ENCODE measurements at places on chromosomes 7 and 10.

DNA sequence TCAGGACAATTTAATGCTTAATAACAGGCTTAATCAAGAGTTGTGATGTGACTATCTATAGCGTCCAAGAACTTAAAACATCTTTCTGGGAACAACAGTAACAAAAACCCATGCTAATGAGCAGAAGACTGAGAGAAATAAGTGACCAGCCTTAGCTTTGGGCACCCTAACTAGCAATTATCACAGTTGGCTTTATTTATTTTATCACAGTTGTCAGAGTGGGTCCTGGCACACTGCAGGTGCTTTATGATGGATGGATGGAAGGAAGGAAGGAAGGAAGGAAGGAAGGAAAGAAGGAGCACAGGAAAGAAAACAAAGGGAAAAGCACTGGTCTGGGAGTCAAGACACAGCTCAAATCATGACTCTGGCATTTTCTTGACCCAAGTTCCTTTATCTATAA lies 181.1 kb downstream of the SKAP2 start:
- DNase-seq: no peak

DNA sequence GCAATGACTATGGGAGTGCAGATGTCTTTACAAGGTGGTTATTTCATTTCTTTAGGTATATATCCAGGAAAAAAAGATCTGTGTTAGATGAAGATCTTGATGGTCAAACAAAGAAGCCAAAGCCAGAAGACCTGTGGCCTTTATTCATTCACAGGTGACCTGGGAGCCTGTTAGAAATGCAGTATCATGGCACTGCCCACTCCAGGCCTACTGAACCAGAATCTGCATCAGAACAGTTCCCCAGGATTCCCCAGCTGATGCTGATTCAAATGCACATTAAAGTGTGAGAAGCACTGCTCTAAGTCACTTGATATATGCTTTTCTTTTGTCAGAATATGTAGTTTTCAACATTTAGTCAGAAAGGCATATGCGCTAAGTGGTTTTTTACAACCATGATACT lies 251.1 kb downstream of the IPMK start:
- no peak for DNase-seq

GRCh38 chr7:22827563-22827962 lies 4.9 kb upstream of the TOMM7 start:
- DNase-seq: no peak

DNA sequence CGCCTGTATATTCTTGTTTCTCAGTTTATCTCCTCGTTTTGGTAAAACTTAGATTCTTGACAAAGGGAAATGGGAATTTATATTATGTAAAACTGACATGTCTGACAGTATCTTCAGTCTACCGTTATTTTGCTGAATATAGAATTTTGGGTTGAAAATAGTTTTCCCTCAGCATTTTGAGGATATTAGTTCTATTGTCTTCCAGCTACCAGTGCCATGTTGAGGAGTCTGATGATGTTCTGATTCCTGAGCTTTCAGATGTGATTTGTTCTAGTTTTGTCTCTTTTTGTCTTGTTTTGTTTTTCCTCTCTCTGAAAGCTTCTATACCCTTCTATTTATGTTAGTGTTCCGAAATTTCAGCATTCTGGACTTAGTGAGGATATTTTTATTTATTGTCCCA lies 8.0 kb upstream of the PRKAR2B start:
- no peak for DNase-seq

DNA sequence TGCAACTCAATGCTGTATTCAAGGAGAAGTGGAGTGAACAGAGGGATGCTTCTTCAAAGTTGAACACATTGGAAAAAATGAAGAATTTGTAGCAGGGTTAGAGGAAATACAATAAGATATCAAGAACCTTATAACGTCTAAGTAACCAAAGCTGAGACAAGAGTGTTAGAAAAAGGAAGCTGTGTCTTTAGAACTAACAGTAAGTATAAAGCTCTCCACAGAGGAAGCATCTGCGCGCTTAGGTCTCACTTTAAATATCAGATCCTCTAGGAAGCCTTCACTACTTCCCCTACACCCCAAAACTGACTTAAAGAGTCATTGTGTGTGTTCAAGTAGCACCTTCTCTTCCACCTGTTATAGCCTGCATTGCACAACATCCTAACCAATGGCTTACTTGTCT lies 43.0 kb downstream of the CH25H start:
- DNase-seq: no peak
